ENCODE measurements at places on chromosomes 16 and 17.

GRCh38 chr16:35745821-35746248 is 2286.4 kb downstream of the TP53TG3F start:
- DNase-seq = no peak

DNA sequence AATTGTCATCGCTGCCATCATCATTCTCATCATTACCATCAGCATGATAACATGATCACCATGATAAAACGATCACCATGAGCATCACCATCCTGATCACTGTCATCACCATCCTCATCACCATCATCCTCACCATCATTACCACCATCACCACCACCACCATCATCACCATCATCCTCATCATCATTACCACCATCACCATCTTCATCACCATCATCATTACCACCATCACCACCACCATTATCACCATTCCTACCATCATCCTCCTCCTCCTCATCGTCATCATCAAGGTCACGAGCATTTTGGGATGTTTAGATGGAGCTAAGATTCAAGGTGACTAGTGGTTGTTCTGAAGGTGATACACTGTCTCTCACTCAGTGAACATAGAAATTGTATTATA is 221.0 kb downstream of the FOXL1 start:
- no peak for DNase-seq

DNA sequence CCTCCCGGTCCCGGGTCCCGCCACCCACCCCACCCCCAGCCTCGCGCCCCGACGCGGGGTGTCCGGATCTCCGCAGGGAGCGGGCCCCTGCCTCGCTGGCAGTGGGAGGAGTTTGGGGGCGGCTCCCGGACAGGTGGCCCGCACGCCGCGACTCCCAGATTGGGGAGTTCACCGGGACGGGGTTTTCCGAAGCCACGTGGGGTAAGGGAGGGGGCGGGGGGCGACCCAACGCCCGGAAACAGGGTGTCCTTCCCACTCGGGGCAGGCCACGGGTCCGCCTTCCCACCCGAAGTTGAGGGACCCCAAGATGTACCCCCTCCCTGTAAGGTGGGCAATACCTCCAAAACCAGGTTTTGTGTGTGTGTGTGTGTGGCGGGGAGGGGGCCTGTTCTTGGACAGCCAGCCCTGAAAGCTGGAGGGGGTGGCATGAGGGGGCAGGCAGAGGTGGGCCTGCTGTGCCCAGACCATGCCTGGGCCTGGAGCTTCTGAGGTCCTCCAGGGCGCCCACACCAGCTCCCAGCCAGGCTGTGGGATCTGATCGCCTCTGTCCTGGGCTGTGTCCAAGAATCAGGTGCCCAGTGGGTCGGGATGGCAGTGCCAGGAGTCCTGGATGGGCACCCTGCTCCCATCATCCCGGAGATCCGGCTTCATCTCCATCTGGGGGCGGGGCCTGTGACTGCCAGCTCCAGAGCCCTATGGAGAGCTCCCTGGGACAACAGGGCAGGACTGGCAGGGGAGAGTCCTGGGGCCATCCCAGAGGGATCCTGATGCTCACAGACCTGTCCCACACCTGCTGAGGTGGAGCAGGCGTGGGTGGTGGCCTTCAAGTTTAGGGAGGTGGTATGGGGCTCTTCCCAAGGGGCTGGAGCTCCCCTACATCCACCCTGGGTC is 767 bp downstream of the SYNGR2 start:
- DNase-seq = peak; percentile 45

DNA sequence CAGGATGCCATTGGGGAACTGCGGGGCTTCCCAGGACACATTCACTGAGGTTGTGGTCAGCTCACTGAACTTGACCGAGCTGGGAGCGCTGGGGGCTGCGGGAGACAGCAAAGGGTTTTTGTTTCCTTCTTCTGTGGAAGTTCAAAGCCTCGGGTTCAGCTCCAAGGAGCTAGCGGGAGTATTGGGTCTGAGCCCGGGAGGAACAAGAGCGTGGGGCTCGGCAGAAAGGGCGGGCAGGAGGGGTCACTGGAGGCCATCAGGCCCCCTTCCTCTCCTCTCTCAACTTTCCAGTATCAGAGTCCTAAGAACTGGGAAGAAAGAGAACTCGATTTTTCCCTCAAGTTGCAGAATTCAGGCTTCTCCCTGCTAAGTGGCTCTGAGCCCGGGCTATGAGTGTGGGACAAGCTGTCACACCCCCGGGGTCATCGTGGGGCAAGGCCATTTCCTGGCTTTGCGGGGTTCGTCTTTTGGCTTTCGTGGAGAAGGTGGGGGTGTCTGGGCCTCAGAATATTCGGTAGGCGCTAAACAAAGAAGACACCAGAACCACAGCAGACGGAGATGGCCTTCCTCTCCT is 53.6 kb upstream of the CDC42EP4 start:
- no peak for DNase-seq

GRCh38 chr17:81008140-81008539 is 16.5 kb downstream of the CHMP6 start:
- no peak for DNase-seq

DNA sequence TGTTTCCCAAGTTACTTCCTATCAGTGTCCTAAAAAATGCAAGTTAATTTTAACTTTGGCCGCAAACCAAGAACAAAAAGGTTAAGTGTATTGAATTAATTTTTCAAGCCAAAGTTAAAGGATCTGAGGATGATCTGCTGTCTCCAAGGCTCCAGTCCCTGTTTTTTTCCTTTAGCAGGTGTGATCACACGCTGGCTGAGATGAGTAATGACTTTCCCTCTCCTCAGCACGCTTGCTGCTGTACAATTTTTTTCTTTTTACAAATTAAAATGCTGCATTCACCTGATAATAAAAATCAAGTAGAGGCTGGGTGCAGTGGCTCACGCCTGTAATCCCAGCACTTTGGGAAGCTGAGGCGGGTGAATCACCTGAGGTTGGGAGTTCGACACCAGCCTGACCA is 3.9 kb upstream of the TNFSF12 start:
- no peak for DNase-seq

DNA sequence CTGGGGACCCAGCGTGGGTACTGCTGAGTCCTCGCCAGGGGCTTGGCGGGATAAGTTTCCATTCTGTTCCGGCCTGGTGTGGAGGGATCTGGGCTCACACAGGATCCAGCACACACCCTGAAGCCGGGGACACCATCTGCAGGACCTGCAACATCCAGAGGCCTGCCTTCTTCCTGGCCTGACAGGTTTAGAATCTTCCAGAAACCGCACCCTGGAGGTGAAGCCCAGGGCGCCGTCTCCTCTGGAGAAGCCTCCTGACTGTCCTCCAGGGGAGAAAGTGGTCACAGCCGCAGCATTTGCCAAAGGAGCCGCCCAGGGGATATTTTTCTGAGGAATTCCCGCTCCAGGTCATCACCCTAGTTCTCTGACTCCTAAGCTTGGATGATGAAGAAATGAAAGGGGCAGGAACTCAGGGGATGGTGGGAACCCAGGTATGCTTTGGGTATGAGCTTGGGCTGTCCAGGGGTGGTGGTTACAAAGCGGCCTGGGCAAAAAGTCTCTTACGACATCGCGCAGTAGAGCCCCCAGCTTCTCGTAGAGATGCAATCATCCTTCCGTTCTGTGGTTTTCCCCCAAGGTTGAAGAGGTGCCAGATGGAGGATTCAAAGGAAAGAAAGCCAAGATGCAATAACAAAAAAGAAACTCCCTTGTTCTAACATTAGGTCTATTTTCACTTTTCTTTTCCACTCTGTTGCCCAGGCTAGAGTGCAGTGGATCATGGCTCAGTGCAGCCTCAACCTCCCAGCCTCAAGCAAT is 9.1 kb upstream of the CRISPLD2 start:
- no peak for DNase-seq

DNA sequence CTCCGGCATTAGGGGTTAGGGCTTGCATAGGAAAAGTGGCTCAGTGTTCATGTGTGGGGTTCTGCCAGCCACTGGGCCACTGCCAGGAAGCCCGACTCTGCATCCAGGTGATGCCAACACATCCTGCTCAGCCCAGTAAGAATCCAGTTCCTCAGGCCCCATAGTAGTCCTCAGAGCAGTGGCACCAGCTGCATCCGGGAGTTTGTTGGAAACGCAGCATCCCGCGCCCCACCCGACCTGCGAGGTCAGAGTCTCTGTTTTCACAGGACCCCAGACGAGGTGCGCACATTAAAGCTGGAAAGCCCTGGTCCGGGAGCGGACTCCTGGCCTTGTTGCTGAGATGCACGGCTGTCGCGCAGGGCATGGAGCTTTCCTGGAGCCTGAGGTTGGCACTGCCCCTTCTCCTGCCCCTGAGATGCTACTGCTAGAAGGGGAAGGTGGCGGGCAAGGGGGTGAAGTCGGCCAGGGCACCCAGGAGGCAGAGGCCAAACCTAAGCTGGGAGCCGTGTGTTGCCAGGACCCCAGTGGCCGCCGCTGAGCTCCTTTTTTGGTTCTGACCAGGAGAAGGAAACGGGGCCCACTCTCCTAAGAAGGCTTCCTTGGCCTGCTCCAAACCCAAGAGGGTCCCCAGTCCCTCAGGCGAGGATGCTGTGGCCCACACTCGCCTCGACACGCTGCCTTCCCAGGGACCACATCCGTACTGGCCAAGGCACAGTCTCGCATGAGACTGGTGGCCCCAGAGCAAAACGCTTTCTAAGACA is 44.4 kb downstream of the NOS2 start:
- no peak for DNase-seq

GRCh38 chr17:67474081-67474661 is 97.1 kb downstream of the PITPNC1 start:
- DNase-seq = no peak

GRCh38 chr16:23924128-23924527 is 88.3 kb downstream of the PRKCB start:
- no peak for DNase-seq

DNA sequence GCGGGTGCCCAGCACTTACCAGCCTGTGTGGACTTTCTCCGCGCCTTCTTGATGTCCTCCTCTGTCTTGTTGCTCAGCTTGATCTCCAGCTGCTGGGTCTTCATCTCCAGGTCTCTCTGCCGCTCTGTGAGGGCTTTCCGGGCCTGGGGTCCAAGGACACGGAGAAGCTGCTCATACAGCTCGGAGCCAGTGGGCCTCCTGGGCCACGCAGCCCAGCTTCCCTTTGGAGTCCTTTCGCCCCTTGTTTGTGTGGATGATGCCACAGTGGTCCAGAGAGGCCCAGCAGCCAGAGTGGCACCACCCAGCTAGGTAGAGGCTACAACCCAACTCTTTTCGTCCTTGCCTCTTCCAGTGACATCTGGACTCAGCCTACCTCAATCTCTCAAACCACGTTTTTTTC is 20.4 kb upstream of the RCVRN start:
- no peak for DNase-seq

DNA sequence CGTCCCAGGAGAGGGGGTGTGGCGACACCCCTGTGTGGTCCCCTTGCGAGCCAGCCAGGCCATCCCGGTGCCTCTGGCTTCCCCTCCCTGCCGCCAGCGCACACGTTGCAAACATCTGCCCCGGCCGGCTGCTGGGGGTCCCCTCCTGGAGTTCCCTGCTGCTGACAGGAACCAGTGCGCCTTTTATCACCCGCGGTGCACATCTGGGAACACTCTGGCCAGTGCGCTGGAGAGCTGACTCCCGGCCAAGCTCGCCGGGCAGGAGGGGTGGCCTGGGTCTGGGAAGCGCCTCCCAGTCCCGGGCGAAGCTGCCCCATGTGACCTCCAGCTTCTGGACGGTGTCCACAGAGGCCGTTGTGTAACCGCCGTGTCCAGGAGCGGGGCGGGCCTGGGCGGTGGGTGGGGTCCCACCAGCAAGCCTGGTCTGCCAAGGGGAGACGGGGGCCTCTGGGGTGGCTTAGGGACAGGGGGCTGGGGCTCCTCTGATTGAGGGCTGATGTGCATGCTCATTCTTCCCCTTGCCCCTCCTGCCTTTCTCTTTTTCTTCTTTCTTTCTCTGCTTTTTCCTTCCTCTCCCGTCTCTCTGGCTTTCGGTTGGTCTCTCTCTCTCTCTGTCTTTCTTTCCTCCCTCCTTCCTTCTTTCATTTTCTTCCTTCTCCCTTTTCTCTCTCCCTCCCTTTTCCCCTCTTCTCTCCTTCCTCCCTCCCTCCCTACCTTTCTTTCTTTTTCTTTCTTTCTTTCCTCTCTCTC is 25.2 kb upstream of the CIBAR2 start:
- no peak for DNase-seq

DNA sequence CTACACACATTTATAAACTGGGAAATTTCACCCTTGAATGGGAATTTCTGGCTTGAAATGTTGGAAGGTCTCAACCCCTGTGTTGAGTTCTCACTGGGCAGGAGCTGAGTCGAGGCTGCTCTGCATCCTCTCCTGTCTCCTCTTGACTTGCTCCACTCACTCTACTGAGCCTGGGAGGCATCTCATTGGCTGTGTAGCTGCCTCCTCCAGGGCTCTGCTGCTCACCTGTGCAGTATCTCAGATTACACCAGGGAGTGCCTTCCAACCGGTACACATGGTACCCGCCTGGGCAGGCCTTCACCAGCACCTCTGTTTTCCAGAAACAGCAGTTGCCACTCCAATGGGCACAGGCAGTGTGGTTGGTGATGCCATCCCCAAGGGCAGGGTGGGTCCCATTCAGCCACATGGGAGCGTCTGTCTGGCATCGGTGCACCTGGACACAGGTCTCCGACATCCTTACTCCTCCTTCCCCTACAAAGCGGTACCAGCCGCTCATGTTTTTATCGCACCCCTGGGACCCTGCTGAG is 3.7 kb downstream of the GP2 start:
- DNase-seq = no peak

DNA sequence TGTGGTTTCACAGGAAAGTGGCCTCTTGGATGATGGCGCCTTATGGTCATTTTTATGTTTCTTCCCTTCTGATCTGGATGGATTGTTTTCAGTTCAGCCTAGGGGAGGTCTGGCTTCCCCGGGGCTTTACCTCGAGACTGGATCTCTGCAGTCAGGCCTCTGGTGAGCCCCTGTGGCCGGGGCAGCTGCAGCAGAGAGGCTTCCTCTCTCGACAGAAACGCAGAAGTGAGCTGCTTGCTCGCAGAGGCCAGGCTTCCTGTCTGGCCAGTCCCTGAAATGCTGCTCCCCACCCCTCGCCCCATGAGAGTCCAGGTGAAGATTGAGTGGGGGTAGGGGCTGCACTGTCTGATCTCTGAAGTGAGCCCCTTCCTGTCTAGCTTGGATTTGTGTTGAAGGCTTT is 44.0 kb downstream of the PLCG2 start:
- DNase-seq = no peak

DNA sequence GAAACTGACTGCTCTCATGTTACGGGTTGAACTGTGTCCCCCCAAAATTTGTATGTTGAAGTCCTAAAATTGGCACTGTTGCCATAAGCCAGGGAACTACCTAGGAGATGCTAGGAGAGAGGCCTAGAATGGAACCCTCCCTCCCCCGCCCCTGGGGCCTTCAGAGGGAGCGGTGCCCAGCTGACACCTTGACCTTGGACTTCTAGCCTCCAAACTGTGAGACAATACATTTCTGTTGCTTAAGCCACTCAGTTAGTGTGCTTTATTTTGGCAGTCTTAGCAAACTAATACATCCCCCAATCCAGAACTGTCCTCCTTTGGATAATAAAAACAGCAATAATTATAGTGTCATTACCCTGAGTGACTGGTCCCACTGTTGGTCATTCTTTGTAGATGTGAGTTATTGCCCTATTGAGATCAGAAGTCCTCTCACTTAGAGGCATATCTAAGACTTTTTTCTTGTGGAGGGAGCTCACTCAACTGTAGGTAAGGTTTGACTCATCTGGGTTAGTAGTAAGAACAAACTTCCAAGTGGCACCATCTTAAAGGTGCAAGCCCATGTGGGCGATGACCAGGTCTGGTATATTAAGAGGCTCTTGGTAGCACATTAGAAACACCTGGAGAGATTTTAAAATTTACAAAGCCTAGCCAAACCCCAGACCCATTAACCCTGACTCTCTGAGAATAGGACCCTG is 93.0 kb upstream of the HLF start:
- DNase-seq = no peak
